MV-4-11 (cell line): ENCODE measurements at places on chromosomes 6 and 20.

GRCh38 chr6:105911106-105911629 lies 175.0 kb upstream of the PRDM1 start:
- peak; percentile 35 for DNase-seq

DNA sequence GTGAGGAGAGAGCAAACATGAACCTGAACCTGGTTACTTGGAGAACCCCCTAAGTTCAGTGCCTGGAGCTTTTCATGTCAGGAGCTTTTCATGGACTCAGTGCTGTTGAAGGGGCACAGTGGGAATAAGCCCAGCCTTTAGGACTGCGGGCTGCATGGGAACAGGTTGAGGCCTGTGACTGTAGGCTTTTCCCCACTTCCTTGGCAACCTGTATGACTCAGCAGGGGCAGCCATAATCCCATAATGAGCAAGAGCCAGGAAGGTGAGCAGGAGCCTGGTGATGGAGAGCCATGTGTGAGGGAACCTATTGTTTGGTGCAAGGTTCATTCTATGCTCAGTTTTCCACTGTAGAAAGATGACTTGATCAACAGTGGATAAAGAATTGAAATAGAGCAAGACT lies 23.4 kb downstream of the MEP1A start:
- DNase-seq: no peak

- DNase-seq: peak; percentile 59
Measured at GRCh38 chr20:2206957-2207769, 88.6 kb upstream of the TGM3 start.

DNA sequence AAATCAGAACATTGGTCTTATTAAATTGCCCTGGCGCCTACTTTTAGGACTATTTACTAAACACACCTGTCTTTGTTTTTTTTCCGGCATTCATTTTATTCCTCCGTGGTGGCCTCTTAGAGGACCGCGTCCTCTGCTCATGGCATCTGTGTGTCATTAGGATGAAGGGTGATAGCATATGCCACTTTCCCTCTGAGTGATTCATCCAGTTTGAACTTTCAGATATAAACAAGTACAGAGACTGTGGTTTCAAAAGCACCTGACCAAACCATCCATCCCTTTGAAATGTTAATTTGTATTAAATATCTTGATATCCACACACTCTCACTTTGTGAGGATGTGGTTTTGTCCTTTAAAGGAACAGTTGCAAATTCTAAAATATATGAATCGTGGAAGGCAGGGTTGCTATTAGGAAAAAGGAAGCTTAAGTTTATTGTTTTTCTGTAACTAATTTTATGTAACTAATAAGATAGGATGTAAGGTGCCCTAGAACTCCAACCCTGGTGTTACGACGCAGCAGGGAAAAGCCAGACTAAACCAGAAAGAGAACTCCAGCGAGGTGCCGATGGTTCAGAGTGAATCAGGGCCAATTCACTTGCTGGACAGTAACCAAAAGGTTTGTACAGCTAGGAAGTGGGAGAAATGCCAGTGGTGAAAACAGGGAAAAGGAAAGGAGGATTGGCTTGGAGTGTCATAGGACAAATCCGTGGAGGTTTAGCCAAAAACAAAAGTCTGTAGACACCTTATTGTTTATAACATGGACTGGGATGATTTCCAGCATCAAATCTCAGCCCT lies 98.7 kb downstream of the SHLD1 start:
- DNase-seq: no peak

GRCh38 chr20:34864216-34864615 lies 8.4 kb downstream of the GGT7 start:
- DNase-seq: no peak

- DNase-seq: no peak
Measured at GRCh38 chr6:80263585-80263984, 157.1 kb downstream of the BCKDHB start.

DNA sequence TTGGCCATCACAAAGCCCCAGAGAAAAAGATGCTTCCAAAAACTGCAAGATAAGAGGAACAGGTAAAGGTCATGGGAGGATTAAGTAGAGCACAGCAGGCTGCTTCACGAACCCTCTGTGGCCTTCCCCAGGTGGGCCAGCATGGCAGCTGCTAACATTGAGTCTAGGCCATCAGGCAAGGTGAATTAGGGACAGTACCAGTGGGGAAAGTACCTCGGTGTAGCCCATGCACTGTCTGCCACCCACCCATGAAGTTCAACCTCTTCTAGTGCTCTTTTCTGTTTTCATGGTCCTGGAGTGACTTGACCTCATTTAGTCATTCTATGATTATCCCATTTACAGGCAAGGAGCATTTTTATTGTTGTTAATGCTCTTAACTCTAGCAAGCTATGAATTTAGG lies 108.6 kb upstream of the DUSP22 start:
- no peak for DNase-seq

DNA sequence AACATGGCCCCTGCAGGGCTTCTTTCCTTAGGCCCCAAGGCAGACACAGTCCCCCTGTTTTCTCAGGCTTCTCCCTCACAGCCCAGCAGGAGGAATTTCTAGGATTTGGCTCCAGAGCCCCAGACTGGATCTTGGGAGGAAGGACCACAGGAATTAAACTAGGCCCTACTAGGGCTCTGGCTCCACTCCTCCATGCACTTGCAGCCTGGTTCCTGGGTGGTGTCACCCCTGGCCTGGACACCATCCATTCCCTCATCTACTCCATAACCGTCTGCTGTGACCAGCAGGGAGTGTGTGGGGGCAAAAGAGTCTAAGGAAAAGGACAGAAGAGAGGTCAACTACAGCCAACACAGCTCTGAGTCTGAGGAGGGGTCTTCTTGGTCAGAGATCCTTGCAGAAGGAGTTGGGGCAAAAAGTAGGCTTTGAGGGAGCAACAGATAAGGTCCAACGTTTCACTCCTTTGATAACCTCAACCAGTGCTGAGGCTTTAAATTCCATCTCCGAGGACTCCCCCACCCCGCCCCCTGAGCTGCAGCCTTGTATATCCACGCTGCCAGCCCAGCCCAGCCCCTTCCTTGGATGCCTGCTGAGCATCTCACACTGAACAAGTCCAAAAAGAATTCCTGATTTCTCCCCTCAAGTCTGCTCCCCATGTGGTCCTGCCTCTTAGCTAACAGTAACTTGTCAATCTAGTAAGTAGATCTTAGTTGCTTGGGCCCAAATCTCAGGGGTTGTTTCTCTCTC lies 27.9 kb upstream of the SPDEF start:
- no peak for DNase-seq

DNA sequence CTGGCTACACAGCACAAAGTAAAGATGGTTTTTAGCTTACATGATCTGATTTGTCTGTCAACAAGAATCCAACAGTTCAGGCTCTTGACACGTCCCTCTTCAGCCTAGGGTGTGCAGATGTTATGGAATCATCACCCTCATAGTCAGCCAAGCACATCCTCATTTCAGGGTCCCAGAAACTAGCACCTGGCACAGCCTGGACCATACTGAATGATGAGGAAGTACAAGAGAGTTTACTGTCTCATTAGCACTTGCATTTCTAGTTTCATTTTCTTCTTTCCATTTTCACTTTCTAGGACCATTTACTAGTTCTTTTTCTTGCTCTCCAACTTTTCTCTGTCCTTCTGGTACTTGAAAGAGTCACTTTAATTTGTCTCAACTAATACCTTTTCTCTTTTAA lies 6.5 kb downstream of the RIPOR2 start:
- DNase-seq: peak; percentile 92

- no peak for DNase-seq
Measured at GRCh38 chr6:126891158-126891557, 227.3 kb upstream of the RSPO3 start.

DNA sequence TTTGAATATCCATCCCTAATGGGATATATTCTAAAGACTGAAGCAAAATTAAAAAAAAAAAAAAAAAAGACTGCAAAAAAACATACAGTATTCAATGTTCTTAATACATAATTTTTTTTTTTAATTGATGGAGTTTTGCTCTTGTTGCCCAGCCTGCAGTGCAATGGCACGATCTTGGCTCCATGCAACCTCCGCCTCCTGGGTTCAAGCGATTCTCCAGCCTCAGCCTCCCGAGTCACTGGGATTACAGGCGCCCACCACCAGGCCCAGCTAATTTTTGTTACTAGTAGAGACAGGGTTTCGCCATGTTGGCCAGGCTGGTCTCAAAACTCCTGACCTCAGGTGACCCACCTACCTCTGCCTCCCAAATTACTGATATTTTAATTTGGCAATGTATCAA lies 29.3 kb downstream of the RANBP9 start:
- DNase-seq: no peak

GRCh38 chr20:60863548-60863947 lies 388.5 kb upstream of the CDH4 start:
- no peak for DNase-seq

DNA sequence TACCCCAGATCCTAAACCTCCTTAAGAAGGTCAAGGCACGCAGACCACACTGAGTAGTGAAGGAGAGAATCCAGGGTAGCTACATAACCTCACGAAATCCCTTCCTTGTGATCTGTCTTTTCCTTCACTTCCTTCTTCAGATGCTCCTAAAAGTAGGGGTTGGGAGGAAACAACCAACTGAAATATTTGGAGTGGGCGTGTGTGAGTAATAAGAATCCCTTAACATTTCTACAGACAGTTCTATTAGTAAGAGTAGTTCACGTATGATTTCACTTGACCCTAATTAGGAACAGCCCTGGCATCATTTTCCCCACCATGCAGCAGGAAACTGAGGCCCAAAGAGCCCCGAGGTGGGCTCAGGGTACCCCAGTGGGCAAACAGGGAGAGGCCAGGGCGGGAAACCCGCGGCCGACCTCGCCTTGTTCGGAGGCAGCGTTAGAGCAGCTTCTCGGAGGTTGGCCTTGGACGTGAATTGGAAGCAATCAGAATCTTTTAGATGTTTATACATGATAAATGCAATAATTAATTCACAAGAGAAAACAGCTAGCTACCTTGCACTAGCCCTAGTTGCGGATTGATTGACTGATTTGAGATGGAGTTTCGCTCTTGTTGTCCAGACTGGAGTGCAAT lies 859 bp upstream of the RAE1 start:
- no peak for DNase-seq

DNA sequence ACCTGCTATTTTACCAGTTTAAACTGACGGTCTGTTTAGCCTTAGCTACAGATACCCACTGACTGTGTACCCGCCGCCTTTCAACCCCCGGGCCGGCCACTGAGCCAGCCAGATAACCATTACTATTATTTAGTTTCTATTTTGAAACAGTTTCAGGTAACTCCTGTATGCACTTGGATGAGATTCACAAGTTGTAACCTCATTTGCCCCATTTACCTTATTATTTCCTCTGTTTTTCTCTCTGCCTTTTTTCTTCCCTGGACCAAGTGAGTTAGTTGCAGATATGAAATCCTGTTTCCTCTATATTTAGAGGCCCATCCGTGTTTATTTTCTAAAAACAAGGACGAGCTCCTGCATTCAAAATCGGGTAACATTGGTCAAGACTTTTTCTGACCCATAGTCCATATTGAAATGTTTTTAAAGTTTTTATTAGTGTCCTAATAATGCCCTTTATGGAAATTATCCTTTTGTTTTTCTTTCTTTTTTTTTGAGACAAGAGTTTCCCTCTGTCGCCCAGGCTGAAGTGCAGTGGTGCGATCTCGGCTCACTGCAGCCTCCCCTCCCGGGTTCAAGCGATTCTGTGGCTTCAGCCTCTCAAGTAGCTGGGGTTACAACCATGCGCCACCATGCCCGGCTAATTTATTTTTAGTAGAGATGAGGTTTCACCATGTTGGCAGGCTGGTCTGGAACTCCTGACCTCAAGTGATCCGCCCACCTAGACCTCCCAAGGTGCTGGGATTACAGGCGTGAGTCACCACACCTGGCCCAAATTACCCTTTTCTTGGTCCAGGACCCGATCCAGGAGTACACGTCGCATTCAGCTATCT lies 767 bp downstream of the AP5S1 start:
- no peak for DNase-seq

DNA sequence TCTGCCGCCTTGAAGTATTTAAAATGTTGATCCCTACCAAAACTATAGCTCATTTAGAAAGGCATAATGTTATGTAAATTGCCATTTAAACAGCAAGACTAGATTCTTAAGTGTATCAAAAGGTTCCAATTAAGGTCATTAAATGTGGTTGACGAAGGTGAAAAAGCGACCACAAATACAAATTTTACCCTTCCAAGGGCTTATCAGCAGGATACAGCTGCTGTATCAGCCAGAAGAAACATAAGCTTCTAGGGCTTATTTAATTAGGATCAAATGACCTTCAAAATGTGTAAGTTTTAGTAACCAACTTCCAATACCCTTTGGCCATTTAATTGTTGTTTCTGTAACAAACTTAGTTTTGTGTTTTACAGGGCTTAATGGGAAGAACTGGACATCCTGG lies 139.9 kb downstream of the COL9A1 start:
- DNase-seq: no peak

DNA sequence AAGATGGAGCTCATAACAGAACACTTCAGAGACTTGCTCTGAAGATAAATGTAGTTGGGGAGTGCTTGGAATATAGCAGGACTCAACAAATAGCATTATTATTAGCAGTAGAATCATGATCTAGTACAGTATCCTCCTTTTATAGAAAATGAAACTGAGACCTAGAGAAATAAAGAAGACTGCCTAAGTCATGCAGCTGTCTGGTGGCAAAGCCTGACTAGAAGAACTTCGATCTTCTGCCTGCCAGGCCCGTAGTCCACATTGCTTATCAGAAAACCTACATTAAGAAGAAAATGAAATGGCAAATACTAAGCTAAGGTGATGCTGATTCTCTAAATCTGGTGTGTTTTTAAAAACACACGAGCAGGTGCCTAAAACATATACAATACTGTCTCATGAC lies 46.4 kb upstream of the DST start:
- no peak for DNase-seq

DNA sequence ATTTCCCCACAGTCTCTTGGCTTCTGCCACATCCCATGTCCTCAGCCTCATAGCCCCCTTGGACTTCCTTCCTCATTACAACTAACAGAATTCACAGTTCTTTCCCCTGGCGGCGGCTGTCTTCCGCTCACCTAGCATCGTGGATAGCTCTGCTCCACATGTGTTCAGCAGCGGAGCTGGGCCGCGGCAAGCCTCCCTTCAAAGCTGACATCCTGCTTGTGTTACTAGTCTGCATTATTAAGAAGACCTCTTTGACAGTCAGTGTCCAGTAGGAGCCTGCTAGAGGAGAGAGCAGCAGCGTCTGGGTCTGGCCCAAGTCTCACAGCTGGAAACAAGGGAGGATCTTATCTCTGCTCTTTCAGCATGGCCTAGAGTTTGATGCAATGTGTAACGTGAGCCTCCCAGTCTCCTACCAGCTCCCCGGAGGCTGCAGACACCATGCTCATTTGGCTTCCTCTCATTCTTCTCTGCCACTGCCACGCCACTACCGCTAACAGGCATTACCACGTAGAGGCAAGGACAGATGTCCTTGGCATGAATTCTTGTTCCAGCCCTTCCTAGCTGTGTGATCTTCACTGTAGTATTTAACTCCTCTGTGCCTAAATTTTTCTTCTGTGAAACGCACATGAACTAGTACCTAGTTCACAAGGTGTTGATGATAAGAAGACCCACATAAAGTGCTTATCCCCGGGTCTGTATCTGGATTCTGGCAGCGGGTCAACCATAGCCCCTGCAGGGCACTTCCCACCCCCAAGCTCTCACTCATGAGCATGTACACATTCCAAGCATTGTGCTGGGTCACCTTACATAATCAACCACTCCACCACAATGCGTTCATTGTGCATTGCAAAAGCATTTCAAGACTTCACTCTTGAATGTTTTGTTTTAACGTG lies 107.1 kb upstream of the BACH2 start:
- DNase-seq: no peak
